ENCODE measurements at places on chromosomes 4 and X.

DNA sequence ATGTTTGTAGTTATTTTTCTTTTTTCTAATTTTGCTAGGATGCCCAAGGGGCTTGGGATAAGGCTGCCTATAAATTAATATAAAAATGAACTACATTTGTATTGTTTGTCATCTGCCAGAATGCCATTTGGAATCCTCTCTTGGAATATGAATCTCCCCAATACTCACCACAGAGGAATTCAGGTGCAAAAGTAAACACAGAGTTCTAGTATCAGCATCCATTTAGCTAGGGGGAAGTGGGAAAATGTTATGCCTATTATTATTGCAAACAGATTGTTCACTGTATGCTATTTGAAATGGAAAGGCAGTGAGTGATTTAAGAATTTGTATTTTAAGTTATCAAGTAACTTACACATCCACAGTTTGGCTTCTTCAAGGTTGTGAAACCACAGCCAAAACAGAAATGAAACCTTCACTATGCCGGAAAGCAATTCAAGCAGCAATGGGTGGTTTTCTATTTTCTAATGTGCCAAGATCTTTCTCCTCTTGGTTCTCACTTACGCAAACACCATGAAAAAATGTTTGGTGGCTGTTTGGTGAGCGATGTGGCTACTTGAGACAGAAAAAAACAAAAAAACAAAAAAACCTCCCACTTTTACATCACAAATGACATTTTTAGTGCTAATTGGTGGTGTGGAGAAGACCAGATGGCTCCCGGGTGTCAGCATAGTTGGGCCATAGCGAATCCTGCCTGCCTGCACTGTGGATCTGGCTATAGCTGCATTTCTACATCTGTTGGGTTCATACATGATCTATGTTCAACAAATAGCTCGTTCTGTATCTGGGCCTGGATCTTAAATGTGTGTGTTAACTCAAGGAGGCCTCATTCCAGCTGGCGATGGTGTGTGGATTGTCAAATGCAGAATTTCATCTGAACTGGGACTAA lies 200.8 kb upstream of the GIMD1 start:
- H3K36me3 ChIP-seq: no peaks in the 10 kb centered on the region
- no peaks in the 10 kb centered on the region for H3K27me3 ChIP-seq
- H3K4me3 ChIP-seq: no peak overlapping the region

- H3K27ac ChIP-seq: no peak overlapping the region
- H3K36me3 ChIP-seq: peaks cover 9% of the 10 kb centered on the region
- no peak overlapping the region for H3K4me3 ChIP-seq
- H3K4me1 ChIP-seq: peaks cover 3% of the 10 kb centered on the region
Measured at GRCh38 chr4:80033581-80033980, 39.4 kb downstream of the ANTXR2 start.

DNA sequence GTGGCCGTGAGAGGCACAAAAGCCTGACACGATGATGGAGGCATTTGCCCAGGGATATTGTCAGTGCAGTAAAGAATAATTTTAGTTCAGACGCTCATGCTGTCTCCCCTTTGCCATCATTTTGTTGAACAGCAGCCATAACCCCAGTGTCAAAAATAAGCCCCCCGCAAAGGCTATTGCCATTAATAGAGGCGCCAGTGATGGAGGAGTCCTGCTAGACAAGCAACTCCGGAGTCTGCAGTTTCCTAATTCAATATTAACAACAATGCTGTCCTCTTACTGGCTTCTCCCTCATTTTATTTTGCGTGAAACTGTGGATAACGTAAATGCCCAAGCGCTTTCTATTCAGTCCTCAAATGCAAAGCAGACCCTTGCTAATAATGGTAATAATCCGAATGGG lies 603 bp upstream of the SMS start:
- H3K27me3 ChIP-seq: no peaks in the 10 kb centered on the region
- no peak for DNase-seq
- no peaks in the 10 kb centered on the region for H3K36me3 ChIP-seq
- H3K27ac ChIP-seq: peak overlapping the region; percentile 64
- H3K4me3 ChIP-seq: no peak overlapping the region
- peaks cover 2% of the 10 kb centered on the region for H3K4me1 ChIP-seq

DNA sequence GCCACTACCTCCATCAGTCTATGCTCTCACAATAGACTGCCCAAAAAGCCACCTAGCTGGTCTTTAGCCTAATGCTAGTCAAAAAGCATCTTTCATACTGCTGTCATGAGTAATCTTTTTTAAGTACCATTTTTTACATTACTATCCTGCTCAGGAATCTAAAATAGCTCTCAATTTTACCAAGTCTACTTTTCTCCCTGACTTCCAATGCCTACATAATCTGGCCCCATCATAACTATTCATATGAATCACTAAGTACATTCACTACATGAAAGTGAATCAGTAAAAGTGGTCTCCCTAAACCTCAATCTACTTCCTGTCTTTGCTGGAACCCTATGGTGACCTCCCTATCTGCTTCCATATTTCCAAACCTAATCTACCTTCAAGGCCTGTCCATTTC lies 105.9 kb downstream of the THOC2 start:
- H3K36me3 ChIP-seq: peaks cover 48% of the 10 kb centered on the region
- H3K4me3 ChIP-seq: no peak overlapping the region
- H3K4me1 ChIP-seq: no peaks in the 10 kb centered on the region
- H3K27ac ChIP-seq: no peak overlapping the region

- H3K4me3 ChIP-seq: no peak overlapping the region
- no peaks in the 10 kb centered on the region for H3K27me3 ChIP-seq
- H3K4me1 ChIP-seq: peaks cover 12% of the 10 kb centered on the region
- DNase-seq: no peak
- H3K36me3 ChIP-seq: no peaks in the 10 kb centered on the region
Measured at GRCh38 chrX:123728016-123728415, 4.8 kb downstream of the THOC2 start.

DNA sequence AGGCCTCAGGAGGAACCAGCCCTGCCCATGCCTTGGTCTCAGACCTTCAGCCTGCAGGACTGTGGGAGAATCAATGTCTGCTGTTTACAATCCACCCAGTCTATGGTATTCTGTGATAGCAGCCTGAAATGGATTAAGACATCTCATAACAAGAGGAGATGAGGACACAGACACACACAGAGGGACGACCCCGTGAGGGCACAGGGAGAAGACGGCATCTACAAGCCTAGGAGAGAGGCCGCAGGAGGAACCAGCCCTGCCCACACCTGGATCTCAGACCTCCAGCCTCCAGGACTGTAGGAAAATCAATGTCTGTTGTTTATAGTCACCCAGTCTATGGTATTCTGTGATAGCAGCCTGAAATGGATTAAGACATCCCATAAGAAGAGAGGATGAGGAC lies 3.3 kb downstream of the SLC25A6 start:
- H3K4me1 ChIP-seq: peaks cover 18% of the 10 kb centered on the region
- H3K27me3 ChIP-seq: no peaks in the 10 kb centered on the region
- H3K4me3 ChIP-seq: no peak overlapping the region
- no peak overlapping the region for H3K27ac ChIP-seq
- peaks cover 63% of the 10 kb centered on the region for H3K36me3 ChIP-seq

DNA sequence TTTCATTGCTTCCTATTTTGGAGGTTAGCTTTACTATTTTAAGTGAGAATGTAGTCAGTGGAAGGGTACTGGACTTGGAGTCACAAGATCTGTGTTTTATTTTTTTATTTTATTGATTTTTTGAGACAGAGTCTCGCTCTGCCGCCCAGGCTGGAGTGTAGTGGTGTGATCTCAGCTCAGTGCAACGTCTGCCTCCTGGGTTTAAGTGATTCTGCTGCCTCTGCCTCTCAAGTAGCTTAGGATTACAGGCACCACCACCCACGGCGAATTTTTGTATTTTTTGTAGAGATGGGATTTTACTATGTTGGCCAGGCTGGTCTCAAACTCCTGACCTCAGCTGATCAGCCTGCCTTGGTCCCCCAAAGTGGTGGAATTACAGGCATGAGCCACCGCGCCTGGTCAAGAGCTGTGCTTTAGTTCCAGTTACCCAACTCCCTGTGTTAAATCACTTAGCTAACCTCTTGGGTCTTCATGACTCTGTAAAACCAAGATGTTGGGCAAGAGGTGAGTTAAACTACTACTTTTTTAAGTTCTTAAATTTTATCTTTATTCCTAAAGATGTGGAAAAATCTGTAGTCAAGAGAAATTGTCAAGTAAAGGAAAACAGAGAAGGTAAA lies 11.2 kb downstream of the USP9X start:
- H3K27me3 ChIP-seq: no peaks in the 10 kb centered on the region
- H3K4me1 ChIP-seq: peaks cover 8% of the 10 kb centered on the region
- H3K36me3 ChIP-seq: no peaks in the 10 kb centered on the region
- DNase-seq: no peak

DNA sequence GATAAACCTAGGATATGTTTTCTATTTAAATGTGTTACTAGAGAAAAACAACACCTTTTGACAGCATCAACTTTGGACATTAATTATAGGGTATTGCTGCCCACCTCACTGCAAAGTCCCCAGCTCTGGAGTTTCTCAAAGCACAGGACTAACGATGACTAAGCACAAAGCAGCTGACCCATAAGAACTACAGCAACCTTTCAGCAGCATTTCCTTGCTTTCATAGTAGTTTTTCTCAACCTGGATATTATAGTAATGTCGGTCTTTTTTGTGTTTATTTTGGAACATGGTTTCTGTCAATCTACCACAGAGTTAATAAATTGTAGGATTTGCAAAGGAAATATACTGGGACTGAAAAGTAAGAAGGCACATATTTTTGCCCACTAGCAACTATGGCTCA lies 21.5 kb downstream of the HHIP start:
- no peaks in the 10 kb centered on the region for H3K36me3 ChIP-seq
- H3K4me3 ChIP-seq: no peak overlapping the region
- H3K27me3 ChIP-seq: no peaks in the 10 kb centered on the region
- H3K27ac ChIP-seq: no peak overlapping the region
- no peak for DNase-seq
- H3K4me1 ChIP-seq: no peaks in the 10 kb centered on the region

DNA sequence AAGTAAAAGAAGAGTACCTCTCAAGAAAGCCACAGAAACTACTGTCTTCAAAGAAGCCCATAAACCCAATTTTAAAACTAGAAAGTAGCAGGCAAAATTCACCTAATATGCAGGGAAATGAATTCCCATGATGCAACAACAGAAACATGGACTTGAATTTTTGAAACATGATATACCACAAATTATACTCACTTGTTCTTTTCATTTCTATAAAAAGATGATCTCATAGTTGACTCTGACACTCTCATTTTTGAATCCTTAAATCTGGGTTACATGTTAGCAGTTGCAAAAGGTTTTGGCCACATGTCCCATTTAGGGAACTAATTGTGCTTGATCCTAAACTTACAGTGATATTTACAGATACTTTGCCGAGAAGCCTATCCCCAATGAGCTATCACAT lies 1130.8 kb downstream of the FAT4 start:
- H3K27me3 ChIP-seq: no peaks in the 10 kb centered on the region
- no peaks in the 10 kb centered on the region for H3K36me3 ChIP-seq
- H3K27ac ChIP-seq: no peak overlapping the region
- H3K4me3 ChIP-seq: no peak overlapping the region

GRCh38 chr4:26899991-26900390 lies 39.4 kb downstream of the STIM2 start:
- no peak for DNase-seq
- no peak overlapping the region for H3K4me3 ChIP-seq
- H3K36me3 ChIP-seq: no peaks in the 10 kb centered on the region
- H3K4me1 ChIP-seq: peaks cover 34% of the 10 kb centered on the region

DNA sequence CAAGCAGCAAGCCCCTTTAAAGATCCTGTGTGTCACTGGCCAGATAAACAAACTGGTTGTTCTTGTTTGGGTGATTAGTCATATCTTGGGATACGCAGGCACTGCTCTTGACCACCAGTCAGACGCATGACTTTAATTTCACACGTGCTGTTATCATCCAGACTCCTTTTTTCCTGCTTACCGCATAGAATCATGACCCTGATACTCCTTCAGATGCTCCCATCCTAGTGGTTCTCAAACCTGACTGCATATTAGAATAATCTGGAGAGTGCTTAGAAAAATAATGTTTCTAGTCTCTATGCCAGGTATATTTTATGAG lies 78.8 kb downstream of the CLDN22 start:
- H3K4me3 ChIP-seq: no peak overlapping the region
- DNase-seq: no peak
- no peaks in the 10 kb centered on the region for H3K36me3 ChIP-seq

- no peak overlapping the region for H3K4me3 ChIP-seq
- H3K36me3 ChIP-seq: no peaks in the 10 kb centered on the region
- no peak overlapping the region for H3K27ac ChIP-seq
Measured at GRCh38 chr4:54173281-54173912, 55.7 kb upstream of the PDGFRA start.

DNA sequence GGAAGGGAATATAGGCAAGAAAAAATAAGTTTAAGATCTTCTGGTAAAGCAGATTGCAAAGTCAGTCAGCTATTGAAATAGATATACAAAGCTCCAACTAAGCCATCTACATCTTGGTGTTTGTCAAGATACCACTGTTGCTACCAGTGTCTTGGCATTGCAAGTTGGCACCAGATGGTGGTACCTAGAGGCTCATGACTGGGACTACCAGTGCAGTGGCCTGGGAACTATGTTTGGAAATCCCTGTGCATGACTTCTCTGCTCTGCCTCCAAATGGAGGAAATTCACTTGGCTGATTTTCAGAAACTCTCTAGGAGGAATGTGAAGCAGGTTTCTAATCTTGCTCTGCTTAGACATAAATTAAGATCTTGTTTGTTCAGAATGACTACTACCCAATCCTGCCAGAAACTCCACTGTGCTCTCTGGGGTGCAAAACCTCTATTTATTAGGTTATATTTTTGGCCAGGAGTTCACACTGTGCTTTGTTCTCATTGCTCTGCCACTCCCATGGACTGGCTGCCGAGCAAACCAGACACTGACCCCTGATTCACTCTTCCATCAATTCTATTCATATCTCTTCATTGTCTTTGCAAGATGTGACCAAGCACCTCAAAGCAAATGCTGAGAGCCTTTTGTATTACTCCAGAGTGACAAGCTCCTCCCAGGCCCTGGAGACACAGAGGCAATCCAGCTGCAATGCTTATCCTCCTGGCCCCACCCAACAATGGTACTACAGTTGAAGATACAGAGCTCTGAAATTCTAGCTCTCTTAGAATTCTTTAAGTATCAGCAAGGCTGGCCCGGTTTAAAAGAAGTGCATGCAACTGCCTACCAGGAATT lies 272.3 kb upstream of the FGF16 start:
- no peak for DNase-seq
- no peak overlapping the region for H3K4me3 ChIP-seq
- no peaks in the 10 kb centered on the region for H3K4me1 ChIP-seq
- no peaks in the 10 kb centered on the region for H3K27me3 ChIP-seq
- H3K36me3 ChIP-seq: no peaks in the 10 kb centered on the region

Measured in T-cell (primary cell).